Pancreas (tissue), 10 donors: ENCODE measurements at places on chromosomes 12 and 14.

GRCh38 chr12:132356691-132357622, 27.6 kb upstream of the GALNT9 start:
- H3K27ac ChIP-seq = no peak overlapping the region
- H3K4me3 ChIP-seq = no peak overlapping the region
- no peak for DNase-seq
- no peaks in the 10 kb centered on the region for H3K27me3 ChIP-seq
- H3K36me3 ChIP-seq = no peaks in the 10 kb centered on the region
- no peaks in the 10 kb centered on the region for H3K4me1 ChIP-seq

DNA sequence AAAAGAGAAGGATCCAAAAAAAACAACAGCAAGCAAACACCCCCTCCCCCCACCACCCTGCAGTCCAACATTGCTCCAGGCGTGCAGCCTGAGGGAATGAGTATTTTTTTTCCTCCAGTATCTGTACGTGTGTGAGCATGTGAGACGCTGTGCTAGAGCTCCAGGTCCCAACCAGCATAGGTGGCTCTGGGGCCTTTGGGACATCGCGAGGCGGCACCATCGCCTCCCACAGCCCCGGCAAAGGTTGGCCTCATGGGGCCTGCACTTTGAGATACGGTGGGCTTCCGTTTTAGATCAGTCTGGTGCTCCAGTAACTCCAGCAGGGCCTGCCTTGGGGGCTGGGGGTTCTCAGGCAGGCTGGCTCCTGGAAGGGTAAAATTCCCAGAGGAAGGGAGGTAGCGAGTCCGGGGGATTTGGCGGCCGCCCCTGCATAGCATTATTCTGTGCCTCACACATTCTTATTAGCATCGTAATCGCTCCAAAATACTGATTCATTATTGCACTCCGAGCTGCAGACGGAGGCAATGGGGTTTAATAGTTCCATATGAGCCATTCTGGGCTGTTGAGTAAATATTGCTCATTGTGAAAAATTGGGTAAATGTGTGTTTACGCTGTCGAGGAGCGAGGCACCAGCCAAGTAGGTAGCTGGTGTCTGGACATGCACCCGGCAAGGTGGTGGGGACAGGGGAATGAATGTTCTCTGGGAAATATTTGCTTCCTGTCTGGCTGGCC, 143.1 kb upstream of the MYL2 start:
- DNase-seq = no peak
- H3K27me3 ChIP-seq = no peaks in the 10 kb centered on the region
- no peaks in the 10 kb centered on the region for H3K4me1 ChIP-seq
- no peaks in the 10 kb centered on the region for H3K36me3 ChIP-seq
- H3K4me3 ChIP-seq = no peak overlapping the region

- H3K27ac ChIP-seq = peak overlapping the region; percentile 84
- H3K4me1 ChIP-seq = no peaks in the 10 kb centered on the region
- H3K4me3 ChIP-seq = peak overlapping the region; percentile 64
- no peaks in the 10 kb centered on the region for H3K36me3 ChIP-seq
Measured at GRCh38 chr12:57865084-57865751, 18.7 kb upstream of the CTDSP2 start.

DNA sequence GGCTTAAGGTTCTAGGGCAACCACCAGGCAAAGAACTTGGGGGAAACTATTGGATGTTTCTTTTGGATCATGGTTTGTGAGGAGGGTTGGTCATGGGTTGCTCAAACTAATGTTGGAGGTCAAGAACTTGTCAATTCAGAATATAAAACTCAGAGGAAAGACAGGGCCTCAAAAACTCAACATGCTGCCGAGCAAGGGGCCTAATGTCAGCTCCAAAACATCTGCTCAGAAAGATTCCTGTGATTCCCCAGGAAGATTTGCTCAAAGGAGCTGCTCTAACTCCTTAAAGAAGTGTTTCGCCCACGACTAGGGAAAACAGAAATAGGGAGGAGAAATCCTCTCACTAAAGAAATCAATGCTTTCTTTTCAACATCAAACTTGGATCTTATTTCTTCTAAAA, 3.7 kb upstream of the IGF1 start:
- no peak overlapping the region for H3K4me3 ChIP-seq
- H3K27ac ChIP-seq = peak overlapping the region; percentile 14
- H3K4me1 ChIP-seq = no peaks in the 10 kb centered on the region
- DNase-seq = no peak
- H3K27me3 ChIP-seq = no peaks in the 10 kb centered on the region
- H3K36me3 ChIP-seq = no peaks in the 10 kb centered on the region

DNA sequence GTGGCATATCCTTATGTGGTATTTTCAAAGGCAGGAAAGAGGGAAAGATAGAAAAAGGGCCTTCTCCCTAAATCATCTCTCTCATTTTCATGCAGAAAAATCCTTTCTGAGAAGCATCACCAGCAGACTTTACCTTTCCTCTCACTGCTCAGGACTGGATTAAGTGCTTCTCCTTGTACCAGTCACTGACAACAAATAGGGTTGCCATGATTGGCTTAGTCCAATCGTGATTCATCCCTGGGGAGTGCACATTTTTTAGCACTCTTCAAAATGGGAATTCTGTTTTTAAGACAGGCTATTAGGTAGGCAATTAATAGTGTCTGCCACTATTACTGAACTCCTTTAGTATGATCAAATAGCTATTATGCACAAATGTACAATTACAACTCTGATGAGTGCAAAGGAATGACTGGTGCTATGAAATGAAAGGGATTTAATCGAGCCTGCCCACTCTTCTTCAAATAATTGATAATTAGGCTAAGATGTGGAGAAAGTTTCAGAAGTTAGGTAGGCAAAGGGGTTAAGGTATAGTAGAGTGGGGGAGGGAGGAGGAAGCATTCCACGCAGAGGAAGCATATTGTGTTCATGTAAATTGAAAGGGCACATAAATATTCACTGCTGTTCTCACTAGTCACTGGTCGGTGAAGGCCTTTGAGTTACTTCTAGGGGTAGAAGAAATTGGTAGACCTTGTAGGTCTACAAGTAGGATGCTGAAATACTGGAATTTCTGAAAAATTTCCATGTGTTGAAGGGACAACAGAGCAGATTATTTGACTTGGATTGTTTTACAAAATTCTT, 84.0 kb downstream of the MSRB3 start:
- H3K27me3 ChIP-seq = no peaks in the 10 kb centered on the region
- no peak for DNase-seq
- no peaks in the 10 kb centered on the region for H3K36me3 ChIP-seq
- H3K4me3 ChIP-seq = no peak overlapping the region
- no peaks in the 10 kb centered on the region for H3K4me1 ChIP-seq

GRCh38 chr12:26441434-26441833, 246.1 kb downstream of the SSPN start:
- H3K36me3 ChIP-seq = no peaks in the 10 kb centered on the region
- no peaks in the 10 kb centered on the region for H3K27me3 ChIP-seq
- H3K4me1 ChIP-seq = no peaks in the 10 kb centered on the region
- H3K27ac ChIP-seq = no peak overlapping the region

DNA sequence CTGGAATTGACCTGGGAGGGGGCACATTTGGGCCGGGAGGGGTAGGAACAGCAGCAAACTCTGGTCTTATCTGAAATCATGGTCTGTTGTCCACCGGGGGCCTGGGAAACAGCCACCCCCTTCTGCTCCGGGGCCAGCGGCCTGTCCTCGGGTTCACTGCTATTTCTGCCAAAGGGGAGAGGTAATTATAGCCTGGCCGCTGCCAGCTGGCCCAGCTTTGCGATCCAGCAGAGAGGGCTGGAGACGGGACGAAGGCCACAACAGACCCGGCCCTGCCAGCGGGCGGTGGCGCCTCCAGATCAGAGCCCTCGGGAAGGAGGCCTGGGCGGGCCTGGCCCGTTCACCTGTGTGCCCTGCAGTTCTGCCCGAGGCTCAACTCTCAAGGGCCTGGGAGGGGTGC, at the start of gene C14orf180:
Gene C14orf180 (plus strand): TSS at position 258 of the 400 bp plus-strand sequence. CDS start 6,667 bp downstream, outside the sequence.
- H3K27me3 ChIP-seq = no peaks in the 10 kb centered on the region
- H3K36me3 ChIP-seq = no peaks in the 10 kb centered on the region
- H3K27ac ChIP-seq = peak within 1 kb of the TSS; percentile 43
- H3K4me3 ChIP-seq = no peak within 1 kb of the TSS

- no peaks in the 10 kb centered on the region for H3K4me1 ChIP-seq
- no peak overlapping the region for H3K27ac ChIP-seq
- H3K27me3 ChIP-seq = no peaks in the 10 kb centered on the region
- no peaks in the 10 kb centered on the region for H3K36me3 ChIP-seq
Measured at GRCh38 chr14:89507521-89507920, 90.5 kb upstream of the FOXN3 start.

DNA sequence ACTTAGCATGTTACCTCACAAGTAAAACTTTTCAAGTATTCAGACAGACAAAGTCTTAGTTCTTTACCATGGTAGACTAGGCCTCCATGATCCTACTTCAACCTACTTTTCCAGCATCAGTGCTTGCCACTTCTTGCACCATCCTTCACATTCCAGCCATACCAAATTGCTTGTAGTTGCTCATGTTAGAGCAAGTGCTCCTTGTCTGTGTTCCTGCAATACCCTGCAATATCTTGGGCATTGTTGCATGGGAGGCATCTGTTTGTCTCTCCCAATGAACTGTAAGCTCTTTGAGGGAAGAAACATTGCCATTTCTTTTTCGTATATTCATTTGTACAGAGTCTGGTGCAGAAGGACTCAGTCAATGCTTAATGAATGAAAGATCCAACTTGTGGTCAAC, 78.0 kb downstream of the SRGAP1 start:
- no peak for DNase-seq
- H3K27ac ChIP-seq = no peak overlapping the region
- no peak overlapping the region for H3K4me3 ChIP-seq
- H3K27me3 ChIP-seq = no peaks in the 10 kb centered on the region

GRCh38 chr14:81390696-81391095, 9.4 kb downstream of the STON2 start:
- no peak overlapping the region for H3K27ac ChIP-seq
- no peaks in the 10 kb centered on the region for H3K4me1 ChIP-seq
- H3K27me3 ChIP-seq = no peaks in the 10 kb centered on the region
- DNase-seq = no peak
- no peaks in the 10 kb centered on the region for H3K36me3 ChIP-seq

DNA sequence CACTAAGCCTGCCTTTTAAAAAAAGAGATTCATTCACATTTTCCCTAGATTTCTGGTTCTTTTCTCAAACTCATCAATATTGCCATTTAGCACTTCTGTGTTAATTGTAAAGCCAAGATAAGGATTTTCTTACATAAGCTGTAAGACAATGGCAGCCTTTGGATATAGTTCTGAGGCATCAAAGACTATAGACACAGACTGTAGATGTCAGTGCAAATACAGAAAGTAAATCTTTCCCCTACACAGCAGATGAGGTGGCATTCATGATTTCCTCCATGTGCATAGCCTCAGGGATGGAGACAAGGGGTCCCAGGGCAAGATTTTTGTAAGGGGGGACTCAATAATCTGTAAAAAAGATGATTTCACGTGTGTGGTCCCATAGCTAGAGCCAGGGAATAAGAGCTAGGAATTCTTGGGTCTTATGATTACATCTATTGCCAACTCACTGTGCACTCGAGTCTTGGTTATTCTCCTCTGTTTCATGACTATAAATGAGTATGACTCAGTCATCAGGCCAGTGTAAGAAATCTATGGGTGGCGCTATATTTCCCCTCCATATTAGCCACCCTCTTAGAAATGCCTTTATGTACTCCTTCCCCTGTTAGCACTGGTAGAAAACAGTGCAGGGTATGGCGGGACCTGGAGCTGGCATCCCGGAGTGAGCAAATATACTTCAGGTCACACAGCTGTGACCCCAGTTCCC, 207.5 kb downstream of the EXOC5 start:
- H3K27ac ChIP-seq = no peak overlapping the region
- DNase-seq = no peak
- H3K36me3 ChIP-seq = no peaks in the 10 kb centered on the region
- peaks cover 38% of the 10 kb centered on the region for H3K4me1 ChIP-seq
- no peaks in the 10 kb centered on the region for H3K27me3 ChIP-seq
- no peak overlapping the region for H3K4me3 ChIP-seq

DNA sequence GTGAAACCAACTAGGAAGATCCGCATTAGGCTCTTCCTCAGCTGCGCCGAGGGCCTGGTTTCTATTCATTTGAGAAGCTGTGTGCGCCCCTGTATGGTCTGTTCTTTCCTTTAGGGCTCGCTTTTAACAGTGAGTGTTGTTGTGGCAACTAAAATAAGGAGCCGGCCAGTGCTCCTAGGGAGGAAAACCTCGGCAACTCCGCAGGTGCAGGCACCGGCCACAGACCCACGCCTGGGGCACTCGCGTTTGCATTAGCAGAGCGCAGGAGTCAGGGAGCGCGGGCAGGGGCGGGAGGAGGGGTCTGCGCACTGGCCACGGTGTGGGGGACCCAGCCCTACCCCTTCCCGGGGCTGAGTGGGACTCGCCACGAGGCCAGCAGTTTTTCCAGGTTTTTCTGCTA, 50.5 kb downstream of the STX2 start:
- no peaks in the 10 kb centered on the region for H3K27me3 ChIP-seq
- peaks cover 4% of the 10 kb centered on the region for H3K36me3 ChIP-seq
- no peak for DNase-seq
- H3K4me3 ChIP-seq = no peak overlapping the region
- H3K4me1 ChIP-seq = no peaks in the 10 kb centered on the region
- no peak overlapping the region for H3K27ac ChIP-seq

DNA sequence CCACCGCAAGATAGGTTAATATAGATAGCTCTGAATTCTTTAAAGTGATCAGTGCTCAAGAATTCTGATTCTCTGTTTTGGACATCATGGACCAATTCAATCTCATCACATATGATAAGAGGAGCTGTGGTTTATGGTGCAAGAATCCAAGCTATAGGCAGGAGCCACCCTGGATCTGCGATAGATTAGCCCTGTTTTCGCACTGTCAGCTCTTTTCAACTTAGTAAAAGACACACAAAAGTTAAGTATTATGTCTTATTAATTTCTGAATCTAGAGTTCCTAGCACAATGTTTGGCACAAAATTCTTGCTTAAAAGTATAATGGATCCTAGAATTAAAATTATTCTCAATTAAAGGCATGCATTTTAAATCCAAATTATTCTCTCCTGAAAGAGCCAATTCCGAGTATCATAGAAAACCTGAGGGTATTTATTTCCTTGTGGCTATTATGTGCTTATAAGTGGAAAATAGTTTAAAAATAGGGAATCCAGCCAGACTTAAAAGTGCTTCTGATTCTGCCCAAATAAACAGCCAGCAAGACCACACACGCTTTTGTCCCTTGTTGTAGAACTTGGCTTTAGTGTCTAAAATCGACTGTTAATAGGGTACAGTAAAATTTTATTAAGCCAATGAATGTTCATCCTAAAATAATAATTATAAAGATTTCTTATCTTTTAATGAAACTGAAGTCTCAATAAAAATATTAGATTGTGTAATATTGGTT, 184.9 kb upstream of the FLRT2 start:
- no peak for DNase-seq
- H3K4me1 ChIP-seq = no peaks in the 10 kb centered on the region
- H3K4me3 ChIP-seq = no peak overlapping the region
- H3K27me3 ChIP-seq = no peaks in the 10 kb centered on the region
- H3K27ac ChIP-seq = no peak overlapping the region

DNA sequence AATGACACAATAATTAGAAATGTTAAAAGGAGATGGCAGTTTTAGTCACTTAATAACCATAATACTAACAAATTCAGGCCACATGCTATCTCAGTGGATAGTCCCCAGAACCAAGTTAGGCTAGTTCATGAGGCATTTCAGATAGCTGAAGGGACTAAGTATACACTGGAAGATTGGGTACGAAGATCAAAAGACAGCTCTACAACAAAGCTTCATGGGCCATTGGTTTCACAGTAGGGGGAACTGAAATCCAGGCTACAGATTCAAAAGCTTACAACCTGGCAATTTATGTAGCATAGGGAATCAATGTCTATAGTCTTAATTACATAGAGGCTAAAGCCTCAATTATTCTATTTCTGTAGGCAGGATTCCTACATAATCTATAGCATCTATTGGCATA, 343.0 kb downstream of the RGS6 start:
- H3K36me3 ChIP-seq = no peaks in the 10 kb centered on the region
- no peak for DNase-seq
- H3K4me1 ChIP-seq = no peaks in the 10 kb centered on the region
- no peak overlapping the region for H3K27ac ChIP-seq
